ENCODE measurements at places on chromosomes 16 and 17.
A peak's percentile ranks its signal among the peaks of the same experiment; 100 is the strongest.

DNA sequence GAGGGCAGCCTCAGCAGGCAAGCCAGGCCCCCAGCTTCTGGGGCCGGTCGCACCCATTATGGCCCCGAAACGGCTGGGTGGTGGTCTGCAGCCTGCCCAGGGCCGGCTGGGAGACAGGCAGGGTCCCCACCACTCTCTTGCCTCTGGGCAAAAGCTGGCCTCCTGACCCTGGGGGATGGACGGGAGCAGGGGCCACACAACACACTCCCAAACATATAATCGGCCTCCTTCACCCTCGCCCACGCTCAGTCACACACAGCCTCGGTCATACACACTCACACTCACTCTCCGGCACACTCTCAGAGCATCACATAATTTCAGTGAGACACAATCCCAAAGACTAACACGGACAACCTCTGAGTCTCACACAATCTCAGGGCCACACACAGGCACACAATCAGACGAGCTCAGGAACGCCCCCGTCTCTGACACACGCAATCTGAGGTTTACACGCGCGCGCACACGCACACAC lies 589 bp downstream of the PEMT start:
- no peak for DNase-seq

- DNase-seq = no peak
These were observed 3.9 kb upstream of the C17orf99 start for GRCh38 chr17:78142119-78142861.

DNA sequence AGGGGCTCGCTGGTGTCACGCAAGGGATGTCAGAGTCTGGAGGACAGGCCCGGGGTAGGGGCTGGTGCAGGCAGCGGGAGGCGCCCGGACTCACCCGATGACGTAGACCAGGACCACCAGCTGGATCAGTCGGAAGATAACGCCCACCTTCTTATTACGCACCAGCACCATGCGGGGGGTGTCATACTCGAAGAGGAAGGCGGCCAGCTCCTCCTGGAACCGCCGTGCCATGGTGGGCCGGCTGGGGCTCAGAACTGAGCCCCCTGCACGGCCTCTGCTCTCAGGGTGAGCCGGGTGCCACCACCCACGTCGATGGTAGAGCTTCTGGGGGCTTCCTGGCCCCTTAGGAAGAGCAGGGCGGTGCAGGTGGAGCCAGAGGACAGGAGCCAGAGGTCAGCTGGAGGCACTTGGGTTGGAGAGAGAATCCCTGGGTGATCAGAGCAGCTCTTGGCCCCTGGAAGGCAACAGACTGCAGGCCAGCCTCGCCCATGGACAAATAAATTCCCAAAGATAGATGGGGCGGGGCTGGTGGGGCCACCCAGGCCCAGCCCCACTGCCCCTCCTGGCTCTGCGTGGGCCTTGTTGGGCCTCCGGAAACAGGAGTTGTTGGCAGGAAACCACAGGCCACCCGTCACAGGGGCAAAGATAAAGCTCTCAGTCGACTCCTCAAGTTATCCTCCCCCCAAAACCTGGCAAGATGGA lies at the start of gene P2RX1:
Gene P2RX1, minus strand, starts transcription at position 471 of the 702 bp plus-strand sequence. Its CDS starts 240 bp downstream, at position 231.
- peak; percentile 48 for DNase-seq

DNA sequence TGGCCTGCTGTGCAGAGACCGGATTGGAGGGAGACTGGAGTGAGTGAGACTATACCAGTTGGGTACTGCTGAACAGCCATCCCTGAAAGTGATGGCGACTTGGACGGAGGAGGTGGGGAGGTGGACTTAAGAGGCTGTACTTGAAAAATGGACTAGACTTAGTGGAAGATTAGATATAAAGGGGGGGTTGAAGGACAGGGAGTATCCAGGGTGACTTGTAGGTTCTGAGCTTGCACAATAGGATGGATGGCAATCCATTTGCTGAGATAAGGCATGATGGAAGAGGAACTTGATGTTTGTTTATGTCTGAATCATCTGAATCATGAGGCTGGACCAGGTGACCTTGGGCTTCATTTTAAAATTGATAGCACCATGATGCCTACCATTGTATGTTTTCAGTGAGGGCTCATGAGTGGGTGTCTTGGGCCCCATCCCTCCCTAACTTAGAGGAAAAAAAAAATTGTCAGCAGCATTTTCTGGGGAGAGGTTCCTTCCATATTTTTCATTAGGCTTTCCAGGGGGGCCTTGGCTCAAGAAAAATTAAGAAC lies 41.2 kb downstream of the PRKCA start:
- no peak for DNase-seq

GRCh38 chr17:78315355-78316114 lies 44.3 kb downstream of the SOCS3 start:
- peak; percentile 34 for DNase-seq

- no peak for DNase-seq
These were observed 202.3 kb upstream of the CIBAR2 start for GRCh38 chr16:85314512-85314971.

DNA sequence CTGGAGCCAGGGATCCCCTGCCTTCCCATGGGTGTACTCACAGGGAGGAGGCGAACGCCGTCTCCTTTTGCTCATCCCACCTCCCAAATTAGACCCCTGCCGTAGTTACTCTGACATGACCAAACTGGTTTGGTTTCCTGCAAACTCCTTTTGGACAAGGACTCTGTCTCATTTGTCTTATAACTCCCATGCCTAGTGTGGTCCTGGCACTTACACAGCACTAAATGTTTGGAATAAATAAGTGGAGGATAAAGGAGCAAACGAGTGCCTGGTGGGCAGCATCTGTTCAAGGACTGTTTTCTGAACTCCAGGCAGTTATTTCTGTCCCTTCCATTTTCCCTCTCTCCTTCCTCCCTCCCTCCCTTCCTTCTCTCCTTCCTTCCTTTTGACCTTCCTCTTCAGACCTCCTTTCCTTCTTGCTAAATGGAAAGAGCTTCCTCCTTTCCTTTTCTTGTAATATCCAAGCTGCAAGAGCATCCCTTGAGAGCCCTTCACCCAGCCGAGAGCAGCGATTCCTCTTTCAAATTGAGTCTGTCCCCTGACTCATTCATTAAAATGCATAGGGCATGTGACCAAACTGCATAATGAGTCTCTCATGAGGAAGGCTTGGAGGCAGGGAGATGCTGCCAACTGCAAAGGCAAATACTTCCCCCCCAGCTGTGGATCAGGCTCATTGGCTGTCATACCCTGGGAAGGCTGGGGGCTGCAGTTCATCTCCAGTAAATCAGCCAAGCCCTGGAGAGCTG lies 36.8 kb downstream of the CHD9 start:
- no peak for DNase-seq

GRCh38 chr16:56542039-56542438 lies 22.2 kb upstream of the BBS2 start:
- DNase-seq = no peak

DNA sequence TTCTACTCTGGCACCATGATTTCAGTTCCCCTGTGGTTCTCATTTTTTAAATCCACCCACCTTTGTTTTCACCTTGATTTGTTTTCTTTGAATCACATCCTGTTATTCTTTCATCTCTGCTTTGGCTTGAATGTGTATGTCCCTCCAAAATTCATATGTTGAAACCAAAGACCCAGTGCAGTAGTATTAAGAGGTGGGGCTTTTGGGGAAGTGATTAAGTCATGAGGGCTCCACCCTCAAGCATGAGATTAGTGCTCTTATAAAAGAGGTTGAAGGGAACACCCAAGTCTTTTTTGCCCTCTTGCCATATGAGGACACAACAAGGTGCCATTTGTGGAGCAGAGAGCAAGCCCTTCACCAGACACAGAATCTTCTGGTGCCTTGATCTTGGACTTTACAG lies 382.3 kb downstream of the SLC39A11 start:
- no peak for DNase-seq

GRCh38 chr16:11668623-11669379 lies 546 bp downstream of the SNN start:
- DNase-seq = peak; percentile 18

DNA sequence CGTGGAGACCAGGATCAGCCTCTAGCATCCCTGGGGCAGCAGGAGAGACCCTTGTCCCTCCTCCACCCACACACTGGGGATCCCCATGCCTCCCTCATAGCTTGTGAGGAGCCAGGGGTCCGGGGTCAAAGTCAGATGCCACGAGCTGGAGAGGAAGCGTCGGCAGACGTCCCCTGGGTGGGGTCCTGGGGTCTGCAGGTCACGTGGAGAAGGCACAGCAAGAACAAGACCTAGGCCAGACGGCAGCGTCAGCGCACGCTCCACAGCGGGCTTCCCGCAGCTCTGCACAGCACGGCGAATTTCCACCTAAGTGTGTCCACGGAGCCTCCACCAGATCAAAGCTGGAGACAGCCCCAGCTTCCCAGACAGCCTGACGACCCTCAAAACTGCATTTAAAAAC lies 49.3 kb downstream of the SLC7A5 start:
- no peak for DNase-seq

DNA sequence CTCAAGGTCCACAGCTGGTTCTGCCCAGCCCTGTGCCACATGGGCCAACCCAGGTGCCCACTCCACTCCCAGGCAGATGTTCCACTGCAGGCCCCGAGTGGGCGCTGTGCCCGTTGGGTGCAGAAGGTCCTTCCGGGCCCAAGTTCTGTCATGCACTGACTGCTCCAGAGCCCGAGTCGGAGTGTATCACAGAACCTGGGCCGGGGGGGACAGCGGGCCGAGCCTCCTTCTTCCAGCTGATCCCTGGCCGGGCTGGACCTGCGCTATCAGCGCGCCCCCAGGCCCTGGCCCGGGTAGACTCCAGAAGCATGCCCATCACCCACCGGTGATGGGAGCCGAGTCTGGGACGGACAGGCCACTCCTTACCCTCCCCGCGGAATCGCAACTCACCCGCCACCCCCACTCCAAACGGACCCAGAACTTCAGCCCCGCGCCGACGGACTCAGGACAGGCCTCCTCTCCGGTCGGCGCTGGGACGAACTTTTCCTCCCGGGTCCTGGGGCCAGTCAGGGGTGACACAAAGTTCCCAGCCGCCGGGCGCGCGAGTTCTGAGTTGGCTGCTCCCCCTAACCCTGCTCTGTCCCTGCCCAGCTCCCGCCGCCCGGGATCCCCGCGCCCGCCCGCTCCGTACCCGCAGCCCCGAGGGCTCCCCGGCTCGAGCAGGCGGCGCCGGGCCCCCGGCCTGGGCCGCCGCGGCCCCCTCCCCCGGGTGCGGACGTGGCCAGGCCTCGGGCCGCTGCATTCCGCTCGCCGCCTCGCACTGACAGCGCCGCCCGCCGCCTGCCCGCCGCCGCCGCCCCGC lies at the start of gene COPZ2:
Gene COPZ2, minus strand, starts transcription at position 762 of the 802 bp plus-strand sequence. Its CDS starts 20 bp downstream, at position 742.
- peak; percentile 71 for DNase-seq

DNA sequence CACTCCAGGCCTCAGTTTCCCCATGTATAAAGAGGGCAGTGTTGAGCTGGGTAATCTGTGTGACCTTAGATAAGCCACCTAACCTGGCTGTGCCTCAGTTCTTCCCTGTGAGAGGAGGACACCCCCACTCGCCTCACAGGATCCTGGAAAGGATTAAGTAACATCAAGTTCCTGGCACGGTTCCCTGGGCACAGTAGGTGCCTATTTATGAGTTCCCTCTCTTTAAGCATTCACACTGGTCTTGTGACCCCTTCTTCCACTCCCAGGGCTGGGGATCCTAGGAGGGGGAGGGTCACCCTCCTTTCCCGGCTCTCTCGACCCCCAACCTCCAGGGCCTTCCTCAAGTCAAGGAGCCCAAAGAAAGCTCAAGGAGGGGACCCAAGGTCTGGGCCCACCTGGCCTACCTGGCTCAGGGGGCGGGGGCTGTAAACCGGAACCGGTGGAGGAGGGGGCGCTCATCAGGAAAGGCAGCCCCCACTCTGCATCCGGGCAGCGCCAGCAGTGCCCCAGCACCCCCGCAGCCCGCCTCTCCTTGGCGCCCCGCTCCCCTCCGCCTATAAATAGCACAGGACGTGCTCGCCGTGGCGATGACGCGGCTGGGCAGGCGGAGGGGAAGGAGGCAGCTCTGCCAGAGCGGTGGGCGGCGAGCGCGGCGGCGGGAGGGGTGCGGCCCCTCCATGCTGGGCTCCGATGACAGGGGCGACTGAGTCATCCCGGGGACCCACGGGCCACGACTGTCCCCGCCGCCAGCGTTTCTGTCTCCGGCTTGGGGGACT lies 9.4 kb downstream of the RPL19 start:
- peak; percentile 74 for DNase-seq

- no peak for DNase-seq
These were observed 35.2 kb downstream of the USP7 start for GRCh38 chr16:8928467-8928957.

DNA sequence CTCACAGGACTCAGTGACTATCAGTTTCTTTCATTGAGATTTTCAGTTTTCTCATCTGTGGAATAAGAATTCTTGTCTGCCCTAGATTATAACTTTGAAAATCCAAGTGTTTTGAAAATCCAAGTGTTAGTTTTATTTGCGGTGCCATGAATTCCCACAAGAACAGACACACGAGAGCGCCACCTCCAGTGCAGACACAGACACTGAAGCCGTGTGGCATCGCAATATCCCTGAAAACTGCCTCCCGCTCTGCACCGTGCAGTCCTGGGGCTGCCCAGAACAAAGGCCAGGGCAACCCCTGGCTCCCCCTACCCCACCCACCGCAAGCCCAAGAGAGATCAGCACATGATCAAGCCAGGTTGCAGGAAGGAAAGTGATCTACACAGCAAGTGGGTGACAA lies 229.5 kb upstream of the ASIC2 start:
- no peak for DNase-seq

GRCh38 chr17:70804161-70804560 lies 634.8 kb downstream of the KCNJ2 start:
- no peak for DNase-seq

GRCh38 chr17:79330696-79331095 lies 256.1 kb downstream of the ENGASE start:
- DNase-seq = no peak

GRCh38 chr17:3890878-3891219 lies 2.0 kb downstream of the CAMKK1 start:
- DNase-seq = no peak

DNA sequence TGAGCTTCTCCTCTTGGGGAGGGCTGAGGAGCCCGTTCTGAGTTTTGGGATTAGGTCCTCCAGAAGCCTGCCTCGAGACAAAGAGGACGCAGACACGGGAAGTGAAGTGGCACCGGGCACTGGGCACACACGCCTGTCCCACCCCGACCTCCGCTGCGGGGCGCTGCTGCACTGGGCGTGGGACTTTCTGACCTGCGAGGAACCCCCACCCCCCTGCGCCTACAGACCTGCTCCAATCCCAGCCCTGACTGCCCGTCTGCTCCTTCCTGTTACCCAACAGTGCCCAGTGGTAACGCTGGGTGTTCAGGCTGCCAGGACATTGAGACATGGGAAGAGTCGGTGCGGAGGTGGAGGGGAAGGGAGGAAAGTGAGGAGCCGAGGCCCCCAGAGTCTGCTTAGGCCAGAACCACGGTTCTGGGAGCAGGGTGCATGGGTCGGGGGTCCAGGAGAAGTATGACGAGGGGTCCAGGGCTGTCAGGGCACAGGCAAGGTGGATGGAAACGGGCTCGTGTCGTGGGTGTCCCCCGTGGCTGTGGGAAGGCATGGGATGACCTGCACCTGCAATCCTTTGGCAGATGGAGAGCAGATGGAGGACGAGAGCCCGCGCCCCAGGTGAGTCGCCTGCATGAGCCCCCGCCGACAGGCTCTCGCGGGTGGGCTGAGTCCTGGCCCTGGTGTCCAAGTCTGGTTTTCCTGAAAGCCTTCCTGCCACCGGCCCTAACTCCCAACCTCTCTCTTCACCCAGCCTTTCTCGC lies 112.0 kb upstream of the CREBBP start:
- DNase-seq = no peak
